ENCODE measurements at places on chromosomes 4 and X.
A peak's percentile ranks its signal among the peaks of the same experiment; 100 is the strongest.

- peak; percentile 29 for DNase-seq
Measured at GRCh38 chrX:40298572-40299479, 201.1 kb upstream of the BCOR start.

- DNase-seq: no peak
Measured at GRCh38 chr4:23422878-23423277, 467.0 kb downstream of the PPARGC1A start.

GRCh38 chr4:104593019-104593418 is 98.3 kb upstream of the CXXC4 start:
- DNase-seq: peak; percentile 11

- no peak for DNase-seq
Measured at GRCh38 chr4:171024720-171025303, 788.4 kb upstream of the GALNTL6 start.

- DNase-seq: no peak
Measured at GRCh38 chrX:106608016-106608415, 3.8 kb upstream of the RADX start.

- DNase-seq: no peak
Measured at GRCh38 chr4:13207226-13207625, 276.9 kb downstream of the RAB28 start.

DNA sequence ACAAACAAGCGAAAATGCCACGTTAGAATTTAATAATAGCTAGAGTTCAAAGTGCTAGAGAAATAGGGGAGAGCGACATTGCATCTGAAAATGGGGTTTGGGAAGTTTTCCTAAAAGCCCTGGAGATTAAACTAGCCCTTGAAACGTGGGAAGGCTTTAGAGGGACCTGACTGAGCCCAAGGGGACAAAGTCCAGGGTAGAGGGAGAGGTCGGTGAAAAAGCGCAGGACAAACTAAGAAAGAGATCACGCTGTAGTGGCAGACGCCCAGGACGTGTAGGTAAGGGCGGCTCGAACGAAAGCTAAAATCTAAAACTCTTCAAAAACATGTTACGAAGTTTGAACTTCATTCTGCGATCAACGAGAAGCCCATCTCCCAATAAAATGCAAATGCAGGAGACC is 1.1 kb upstream of the ATP11C start:
- DNase-seq: no peak

DNA sequence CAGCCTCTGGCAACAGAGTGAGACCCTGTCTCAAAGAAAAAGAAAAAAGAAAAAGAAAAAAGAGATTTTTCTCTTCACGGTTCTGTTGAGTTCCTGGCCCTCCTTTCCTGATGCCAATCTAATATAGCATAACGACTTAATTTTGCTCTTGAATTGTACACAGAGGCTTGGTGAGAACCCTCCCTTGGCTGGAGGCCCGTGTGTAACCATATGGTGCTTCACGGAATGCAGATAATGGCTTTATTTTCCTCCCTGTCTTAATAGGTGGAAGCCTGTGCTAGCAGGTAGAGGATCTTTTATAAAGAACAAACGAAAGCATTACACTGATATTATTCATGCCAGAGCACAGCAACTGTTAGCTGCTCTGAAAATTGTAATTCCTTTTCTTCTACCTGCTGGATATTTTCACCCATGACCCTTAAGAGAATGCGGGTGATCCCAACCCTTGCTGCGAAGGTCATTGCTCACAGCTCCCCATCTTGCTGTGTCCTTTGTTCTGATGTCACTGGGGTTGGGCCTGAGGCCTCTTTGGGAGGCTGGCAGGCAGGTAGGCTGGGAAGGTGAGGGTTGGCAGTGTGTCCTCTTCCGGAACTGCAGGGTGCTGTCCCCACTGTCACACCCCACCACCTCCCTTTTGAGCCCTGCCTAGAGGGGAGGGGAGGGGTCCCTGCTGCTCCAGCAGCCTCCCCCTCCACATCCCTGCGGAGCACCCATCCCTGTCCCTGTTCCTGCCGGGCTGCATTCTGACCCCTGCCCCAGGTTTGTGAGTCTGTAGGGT is 83.8 kb upstream of the STOX2 start:
- DNase-seq: no peak

DNA sequence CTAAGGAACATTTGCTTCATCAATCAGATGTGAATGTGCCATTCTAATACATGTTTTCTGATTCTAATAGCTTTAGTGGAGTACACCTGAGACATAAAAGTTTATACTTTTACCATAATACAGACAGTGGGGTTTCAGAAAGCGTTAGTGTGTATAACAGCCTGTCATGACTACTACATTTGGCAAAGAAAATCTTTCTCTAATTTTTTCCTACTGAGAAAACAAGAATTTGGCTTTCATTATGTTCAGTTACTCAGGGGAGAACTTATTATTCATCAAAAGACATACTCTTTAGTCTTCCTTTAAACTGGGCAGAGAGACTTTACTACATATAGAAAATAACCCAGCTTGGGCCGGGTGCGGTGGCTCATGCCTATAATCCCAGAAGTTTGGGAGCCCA is 104.9 kb downstream of the PCDH18 start:
- no peak for DNase-seq

- DNase-seq: no peak
Measured at GRCh38 chrX:29699239-29699638, 516.1 kb upstream of the MAGEB2 start.

DNA sequence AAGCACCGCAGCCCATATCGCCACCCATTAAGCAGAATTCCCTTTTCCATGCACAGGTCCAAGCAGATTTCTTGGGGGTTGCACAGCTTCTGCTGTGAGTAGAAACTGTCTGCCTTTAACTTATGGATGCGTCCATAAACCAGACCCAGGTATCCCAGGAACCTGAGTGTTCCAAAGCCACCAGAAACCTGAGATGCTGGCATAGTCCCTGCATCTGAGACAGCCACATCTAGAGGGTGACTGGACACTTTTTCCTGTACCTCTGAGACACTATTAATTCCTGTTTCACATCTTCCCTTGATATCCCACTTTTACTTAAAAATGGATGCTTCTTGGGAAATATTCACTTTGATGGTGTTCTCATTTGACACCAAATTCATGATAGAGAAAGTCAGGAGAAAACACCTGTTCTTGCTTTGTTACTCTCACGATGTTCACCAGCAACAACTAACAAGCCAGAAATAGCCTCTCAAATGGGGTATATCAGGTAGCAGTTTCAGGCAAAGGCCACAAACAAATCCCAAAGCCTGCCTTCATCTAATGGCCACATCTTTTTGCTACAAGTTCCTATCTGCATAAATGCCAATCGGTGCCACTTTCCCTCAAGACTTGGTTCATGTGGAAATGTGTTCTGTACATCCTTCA is 45.5 kb upstream of the PRDX4 start:
- DNase-seq: no peak

DNA sequence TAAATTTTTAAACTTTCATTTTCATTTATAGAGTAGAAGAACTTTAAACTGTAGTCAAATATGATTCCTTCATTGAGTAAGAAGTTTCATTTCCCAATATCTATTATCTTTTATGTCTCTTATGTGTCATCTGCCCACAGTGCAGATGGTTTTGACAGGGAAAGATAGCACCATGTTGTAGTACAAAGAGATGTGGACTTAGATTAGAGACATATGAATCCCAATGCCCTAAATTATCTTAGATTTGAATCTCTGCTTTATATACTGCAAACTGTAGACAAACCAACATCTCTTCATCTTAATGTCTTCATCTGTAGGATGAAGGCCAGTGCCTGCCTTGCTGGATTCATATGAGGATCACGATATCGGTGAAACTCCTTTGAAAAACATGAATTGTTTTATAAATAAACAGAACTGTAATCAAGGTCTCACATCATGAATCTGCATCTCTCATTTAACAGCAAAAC is 217.5 kb downstream of the BANK1 start:
- DNase-seq: no peak

- DNase-seq: peak; percentile 97
Measured at GRCh38 chrX:120560842-120561633, at the start of gene CUL4B. TSS of gene CUL4B (minus strand) at chrX:120560962. CDS start at chrX:120560638, 324 bp downstream.

DNA sequence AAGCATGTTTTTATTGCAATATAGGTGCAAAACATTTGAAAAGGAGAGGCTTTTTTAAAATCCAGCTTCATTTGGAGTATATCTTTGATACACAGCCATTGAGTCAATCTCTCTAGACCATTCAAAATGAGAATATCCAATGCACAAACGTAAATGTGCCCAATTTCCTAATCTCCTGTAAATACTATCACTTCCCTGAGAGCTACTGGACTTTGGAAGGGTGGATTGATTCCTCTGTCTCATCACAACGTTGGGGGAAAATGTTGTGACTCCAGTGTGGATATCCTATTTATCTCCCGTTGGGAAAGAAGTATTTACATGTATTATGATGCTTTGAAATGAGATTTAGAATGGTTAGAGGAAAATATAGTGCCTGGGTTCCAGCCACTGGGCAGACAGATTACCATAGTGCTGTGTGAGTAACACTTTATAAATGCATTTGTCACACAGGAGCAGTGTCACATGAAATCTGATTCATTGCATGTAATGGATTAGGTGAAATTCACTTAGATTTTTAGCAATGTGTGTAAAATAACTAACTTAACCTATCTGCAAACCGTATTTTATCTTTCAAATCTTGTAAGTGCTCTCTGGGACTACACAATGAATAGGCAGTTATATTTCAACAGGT is 64.4 kb upstream of the VCX3A start:
- DNase-seq: no peak

- DNase-seq: no peak
Measured at GRCh38 chr4:156029691-156030090, 76.0 kb upstream of the CTSO start.

- peak; percentile 14 for DNase-seq
Measured at GRCh38 chr4:138522366-138522765, 280.2 kb upstream of the SLC7A11 start.

- peak; percentile 51 for DNase-seq
Measured at GRCh38 chr4:146235654-146236177, 21.4 kb downstream of the REELD1 start.

- no peak for DNase-seq
Measured at GRCh38 chr4:151922306-151922705, 161.5 kb upstream of the GATB start.

DNA sequence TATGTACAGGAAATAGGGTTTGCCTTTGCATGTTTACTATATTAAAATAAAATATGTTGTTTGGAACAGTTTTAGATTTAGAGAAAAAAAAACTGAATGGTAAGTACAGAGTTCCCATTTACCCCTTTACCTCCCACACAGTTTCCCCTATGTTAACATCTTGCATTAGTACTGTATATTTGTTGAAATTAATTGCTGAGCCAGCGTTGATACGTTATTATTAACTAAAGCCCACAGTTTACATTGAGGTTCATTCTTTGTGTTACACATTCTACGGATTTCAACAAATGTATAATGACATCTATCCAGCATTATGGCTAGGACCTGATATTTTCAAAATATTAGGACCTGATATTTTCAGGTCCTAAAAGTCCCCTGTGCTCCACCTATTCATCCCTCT is 70.7 kb downstream of the PPP3CA start:
- DNase-seq: no peak

GRCh38 chr4:184282895-184283654 is 65.4 kb upstream of the ENPP6 start:
- no peak for DNase-seq

Data from fibroblast of skin of abdomen (primary cell).